ENCODE measurements at places on chromosomes 6 and 20.

DNA sequence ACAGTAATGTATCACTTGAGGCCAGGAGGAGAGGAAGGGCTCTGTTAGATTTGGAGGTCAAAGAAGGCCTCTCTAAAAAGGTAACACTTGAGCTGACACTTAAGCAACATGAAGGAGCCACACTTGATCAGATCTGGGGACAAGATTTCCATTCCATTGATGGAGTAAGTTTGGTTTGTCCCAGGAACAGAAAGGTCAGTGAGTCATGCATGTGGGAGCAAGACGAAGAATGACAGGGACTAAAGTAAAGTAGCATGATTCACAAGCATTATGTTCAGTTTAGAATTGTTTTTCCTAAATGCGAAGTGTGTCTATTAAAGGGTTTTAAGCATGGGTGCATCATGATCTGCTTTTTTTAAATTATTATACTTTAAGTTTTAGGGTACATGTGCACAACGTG, 47.4 kb downstream of the COL21A1 start:
- no peak for DNase-seq

GRCh38 chr6:3731700-3732099, 19.8 kb downstream of the PXDC1 start:
- DNase-seq: no peak

GRCh38 chr6:105884426-105884825, 201.7 kb upstream of the PRDM1 start:
- DNase-seq: no peak

DNA sequence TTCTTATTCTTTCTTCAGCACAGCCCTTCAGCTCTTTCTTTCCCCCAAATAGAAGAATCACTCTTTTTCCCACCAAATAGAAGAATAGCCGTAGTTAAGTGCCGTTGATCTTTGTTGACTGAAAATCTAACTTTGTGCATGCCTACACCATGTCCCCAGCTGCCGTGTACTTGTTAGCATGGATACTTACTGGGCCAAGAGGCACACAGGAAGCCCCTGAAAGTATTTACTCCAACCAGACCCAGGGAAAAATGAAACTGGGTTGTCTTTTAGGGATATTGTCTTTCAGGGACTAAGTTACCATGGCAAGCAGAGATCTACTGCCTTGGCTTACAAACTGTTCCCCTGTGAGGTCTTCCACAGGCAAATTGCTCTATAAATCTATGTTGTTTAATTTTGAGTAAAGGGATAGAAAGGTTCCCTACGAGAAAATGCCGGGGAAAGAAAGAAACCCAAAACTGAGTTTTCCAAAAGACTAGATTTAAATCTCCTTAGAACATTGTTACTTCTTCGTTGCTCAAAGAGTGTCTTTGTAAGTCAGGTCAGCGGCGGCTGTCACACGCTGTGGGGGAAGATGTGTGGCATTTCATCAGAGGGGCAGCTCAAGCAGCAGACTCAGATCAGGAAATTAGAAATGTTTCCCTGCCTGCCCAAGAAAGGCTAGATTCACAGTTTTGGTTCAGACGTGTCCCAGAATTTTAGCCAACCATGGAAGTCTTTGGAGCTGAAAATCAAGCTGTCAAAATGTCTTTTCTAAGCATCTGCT, 188.2 kb upstream of the PRND start:
- DNase-seq: no peak

- no peak for DNase-seq
Observed at GRCh38 chr20:48012401-48012974, 227.2 kb upstream of the SULF2 start.

- DNase-seq: no peak
Observed at GRCh38 chr6:112123982-112124381, 36.6 kb downstream of the FAM229B start.

DNA sequence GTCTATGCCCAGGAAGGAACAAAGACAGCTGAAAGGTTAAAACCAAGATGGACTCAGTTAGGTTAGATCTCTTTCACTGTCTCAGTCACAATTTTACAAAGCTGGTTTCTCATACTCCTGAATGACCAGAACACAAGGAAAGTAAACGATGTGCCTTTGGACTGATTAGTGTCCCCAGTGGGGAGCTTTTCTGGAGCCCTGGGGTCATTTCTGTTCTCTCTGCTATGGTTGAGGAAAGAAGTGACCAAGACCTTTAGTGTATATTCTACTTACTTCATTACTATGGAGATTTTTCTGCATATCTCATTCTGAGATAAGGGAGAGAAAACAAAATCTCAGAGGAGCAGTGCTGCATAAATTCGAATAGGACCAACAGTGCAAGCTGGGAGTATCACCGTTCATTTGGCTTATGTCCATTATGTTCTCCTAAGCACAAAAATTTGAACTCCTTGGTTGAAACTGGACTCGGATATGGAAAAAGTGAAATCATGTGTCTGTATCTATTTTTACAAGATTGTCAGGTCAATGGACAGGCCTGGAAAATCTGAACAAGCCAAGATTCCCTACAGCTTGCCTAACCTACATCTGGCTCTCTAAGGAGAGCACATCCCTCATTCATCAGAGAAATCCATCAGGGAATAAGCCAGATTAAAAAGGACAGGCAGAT, 34.4 kb upstream of the ENPP1 start:
- DNase-seq: no peak

GRCh38 chr6:76472858-76473257, 400.4 kb upstream of the IMPG1 start:
- no peak for DNase-seq

DNA sequence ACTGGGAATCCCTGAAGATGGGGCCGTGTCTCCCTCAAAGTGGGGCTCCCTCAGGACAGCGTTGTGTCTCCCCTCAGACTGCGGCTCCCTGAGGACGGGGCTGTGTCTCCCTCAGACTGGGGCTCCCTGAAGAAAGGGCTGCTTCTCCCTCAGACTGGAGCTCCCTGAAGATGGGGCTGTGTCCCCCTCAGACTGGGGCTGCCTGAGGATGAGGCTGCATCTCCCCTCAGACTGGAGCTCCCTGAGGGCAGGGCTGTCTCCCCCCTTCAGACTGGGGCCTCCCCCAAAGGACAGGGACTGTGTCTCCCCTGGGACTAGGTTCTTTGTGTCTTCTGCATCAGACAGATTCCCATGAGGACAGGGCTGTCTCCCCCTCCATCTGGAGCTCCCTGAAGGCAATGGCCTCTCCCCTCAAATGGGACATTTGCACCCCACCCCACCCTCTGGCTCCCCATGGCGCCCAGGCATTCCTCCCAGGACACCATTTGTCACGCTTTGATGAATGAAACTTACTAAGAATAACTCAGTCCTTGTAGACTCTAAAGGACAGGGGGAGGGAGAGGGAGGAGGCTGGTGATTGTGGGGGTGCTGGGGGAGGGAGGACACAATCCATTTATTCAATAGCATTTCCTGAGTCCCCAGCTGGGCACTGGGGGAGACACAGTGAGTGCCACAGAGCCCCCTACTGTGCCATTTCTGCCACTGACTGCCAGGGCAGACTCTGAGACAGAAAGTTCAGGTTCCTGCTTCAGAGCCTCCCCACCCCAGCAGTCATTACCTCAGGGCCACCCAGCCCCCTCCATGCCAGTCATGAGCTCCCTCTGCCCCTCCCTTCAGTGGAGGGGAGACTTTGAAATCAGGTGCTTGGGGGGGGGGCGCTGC, 122.4 kb downstream of the MRPL14 start:
- DNase-seq: no peak

All from stimulated activated CD8-positive, alpha-beta memory T cell treated with anti-CD3 and anti-CD28 coated beads, Interleukin-7, amount 100 ng/mL, for 1 hour (primary cell).